ENCODE measurements at places on chromosomes 3 and 15.

DNA sequence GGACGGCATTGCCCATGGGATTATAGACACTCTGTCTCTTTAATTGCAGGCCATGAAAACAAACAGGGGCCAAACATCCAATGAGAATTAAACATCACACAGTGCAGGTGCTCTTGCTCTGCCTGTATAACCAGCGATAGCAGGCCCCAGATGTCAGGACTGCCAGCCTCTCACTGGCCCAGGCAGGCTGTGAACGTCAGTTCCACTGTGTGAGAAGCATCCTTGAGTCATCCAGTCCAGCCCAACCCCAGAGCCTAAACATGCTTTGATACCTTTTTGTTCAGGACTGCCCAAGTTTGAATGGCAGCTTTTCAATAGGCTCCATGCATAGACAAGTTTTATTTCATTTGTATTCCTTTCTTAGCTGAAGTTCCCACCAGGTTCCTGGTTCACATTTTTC is 189.8 kb downstream of the SLCO3A1 start:
- DNase-seq = no peak

GRCh38 chr15:37891766-37892368 is 42.6 kb upstream of the TMCO5A start:
- DNase-seq = peak; percentile 4

GRCh38 chr3:34382859-34383258 is 584.4 kb downstream of the PDCD6IP start:
- no peak for DNase-seq

DNA sequence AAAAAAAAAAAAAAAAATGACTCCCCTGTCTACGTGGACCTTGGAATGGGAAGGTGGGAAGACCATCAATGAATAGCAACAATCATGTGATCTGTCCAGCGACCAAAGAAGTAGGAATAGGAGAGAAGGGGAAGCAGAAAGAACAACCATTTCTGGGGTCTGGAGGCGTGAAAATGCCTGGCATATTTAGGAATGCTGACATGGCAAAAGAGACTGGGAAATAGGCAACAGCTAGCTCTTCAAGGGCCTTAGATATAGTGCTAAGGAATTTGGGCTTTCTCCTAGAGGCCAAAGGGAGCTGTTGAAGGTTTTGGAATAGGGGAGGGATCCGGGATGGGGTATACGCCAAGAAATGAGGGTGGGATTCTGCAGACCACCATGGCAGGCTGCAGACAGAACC is 5.9 kb downstream of the SLC22A13 start:
- no peak for DNase-seq

DNA sequence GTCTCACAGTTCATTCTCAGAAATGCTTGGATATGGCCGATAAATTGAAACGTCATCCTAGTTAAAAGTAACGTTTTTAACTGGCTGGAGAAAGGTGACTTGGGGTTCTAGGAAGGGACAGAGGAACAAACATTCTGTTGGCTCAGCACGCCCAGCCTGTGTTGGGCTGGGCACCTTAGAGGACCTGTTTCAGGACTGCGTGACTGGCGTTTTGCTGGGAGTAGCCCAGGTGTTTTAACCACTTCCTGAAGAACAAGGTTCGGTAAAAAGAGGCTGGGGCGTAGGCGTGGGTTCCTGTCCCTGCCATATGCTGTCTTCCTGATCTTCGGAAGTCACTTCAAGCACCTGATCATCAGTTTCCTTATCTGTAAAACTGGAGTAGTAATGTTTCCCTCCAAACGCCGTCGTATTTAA is 1.1 kb upstream of the TLNRD1 start:
- peak; percentile 65 for DNase-seq

GRCh38 chr15:100113351-100114080 is 228.3 kb downstream of the ADAMTS17 start:
- DNase-seq = no peak

- DNase-seq = no peak
These were observed 3.1 kb upstream of the A4GNT start for GRCh38 chr3:138135146-138135832.

DNA sequence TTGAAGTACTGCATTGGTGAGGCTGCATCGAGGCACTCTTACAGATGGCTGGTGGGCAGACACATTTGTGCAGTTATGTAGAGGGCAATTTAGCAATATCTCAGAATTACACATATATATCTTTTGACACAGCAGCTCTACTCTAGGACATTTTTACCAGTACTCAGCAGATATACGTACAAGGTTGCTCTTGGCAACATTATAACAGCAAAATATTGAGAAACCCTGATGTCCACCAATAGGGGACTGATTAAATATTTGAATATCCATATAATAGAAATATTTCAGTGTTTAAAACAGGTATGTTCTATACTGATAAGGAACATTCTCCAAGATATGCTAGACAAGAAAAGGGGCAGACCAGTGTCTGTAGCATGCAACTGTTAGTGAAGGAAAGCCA is 7.9 kb upstream of the FBXO22 start:
- no peak for DNase-seq

DNA sequence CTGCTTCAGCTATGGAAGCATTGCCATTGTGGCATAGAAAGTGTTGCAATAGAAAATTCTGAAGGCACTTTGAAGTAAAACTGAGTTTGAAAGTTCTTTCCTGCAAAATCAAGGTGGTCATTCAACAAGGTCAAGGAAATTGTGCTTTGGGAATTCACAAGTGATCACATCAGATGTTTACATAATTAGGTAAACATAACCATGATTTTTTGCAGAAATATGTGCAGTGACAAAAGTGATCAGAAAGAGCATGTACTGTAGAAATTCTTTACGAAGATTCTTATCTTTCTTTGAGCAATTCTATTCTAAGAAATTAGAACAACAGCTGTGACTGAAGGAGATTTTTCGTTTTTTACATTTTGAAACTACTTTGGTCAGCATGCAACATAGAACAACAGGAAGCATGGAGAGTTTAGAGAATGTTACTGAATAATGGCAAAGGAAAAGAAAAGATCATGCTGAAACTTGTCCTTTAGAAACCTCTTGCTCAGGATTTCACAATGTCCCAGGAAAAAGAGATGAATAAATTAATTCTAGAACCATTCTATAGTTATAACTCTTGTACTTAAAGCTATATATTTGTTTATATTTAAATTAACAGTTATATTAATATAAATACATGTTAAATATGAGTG is 643.4 kb upstream of the ARPP21 start:
- DNase-seq = no peak

- no peak for DNase-seq
These were observed 27.4 kb downstream of the ZXDC start for GRCh38 chr3:126448136-126448892.

DNA sequence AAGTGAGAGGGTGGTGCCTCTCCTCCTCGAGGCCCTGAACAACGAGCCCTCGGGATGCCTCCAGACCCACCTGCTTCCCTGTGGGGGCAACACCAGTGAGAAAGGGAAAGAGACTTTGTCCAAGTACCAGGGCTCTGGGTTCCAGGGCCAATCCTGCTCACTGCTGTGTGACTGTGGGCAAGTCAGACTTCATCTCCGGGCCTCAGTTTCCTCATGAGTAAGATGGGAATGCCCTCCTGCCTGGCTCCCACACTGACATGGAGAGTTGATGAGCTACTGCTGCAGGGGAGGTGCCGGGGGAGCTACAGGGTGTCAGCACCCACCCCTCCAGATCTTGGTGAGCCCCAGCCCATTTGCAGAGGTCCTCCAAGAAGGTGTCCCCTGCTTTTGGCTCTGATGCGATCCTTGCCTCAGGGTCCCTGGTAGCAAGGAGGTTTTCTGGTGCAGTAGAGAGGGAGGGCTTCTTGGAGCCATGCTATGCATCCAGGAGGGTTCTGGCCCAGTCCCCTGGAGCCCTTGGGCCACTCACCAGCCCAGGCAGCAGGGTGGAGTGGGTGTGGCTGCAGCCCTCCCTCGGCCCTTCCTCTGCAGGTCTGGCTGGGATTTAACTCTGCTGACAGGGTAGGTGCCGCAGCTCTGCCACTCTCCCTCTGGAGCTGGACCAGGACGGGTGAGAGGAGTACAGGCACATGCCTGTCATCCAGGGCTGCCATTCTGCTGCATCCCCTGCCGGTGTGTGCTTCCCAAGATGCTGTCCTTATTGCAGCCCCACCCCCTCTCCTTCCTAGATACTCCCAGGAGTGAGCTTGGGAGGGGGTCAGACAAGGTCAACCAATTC is 26.9 kb downstream of the LOXL1 start:
- no peak for DNase-seq

DNA sequence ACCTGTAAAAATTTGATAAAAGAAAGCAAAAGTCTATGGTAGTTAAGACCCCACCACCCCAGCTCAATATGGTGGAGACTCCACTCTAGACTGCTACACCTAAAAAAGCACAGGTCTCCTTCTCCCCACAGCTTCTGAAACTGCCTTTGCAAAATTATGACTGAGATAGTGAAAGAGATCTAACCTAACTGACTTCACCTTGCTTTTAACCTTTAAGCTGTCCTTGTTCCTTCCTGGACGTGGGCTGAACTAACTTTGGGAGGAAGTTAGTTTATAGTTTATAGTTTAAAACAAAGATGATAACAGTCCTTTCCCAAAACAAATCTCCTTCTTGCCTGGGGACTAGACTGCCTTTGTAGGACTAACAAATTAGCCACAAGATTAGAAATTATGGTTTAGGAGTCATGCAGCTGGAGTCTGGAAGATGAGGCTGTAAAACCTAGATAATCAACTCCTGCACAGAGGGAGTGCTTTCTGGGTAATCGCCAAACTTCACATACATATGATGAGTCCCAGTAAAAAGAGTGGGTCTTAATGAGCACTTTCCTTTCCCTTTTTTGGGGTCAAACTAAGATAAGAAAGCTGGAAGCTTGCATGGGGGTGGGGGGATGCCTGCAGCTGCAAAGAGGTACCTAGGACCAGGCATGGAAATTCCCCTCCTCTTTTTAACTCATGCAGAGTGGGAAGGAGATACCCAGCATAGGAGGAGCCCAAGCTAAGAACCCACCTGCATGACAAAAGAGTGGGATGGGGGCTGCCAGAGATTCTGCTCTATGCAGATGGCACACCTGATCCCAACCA is 17.5 kb downstream of the CCR8 start:
- no peak for DNase-seq

DNA sequence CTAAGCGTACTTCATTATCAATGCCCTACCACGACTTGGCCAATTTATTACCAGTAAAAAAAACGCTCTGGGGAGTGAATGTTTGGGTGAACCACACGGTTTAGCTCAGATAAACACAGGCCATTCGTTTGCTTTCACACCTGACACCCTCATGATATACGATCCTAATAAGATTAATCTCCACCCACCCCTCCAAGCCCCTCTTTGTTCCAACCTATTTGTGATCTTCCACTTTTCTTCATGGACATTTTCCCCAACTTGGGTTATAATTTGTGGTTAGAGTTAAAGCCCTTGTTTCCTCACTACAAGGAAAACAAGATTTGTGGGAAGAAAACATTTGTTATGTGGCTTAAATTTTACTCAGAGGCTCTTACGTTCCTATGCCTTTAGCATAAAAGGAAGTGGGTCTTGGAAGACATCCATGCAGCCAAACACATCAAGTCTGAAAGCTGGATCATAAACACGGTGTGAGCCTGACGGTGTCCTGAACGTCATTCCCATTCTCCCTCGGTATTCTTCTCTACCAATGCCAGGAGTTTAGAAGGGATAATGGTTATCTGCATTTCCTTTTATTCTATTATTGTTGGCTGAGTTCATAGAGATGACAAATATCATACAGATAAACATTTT is 518.9 kb downstream of the NR2F2 start:
- DNase-seq = no peak

GRCh38 chr3:49359623-49360022 is 1.5 kb upstream of the GPX1 start:
- DNase-seq = no peak
